ENCODE measurements at places on chromosomes 2 and 18.

GRCh38 chr2:225171350-225171749 is 129.1 kb upstream of the DOCK10 start:
- DNase-seq, result no peak

GRCh38 chr2:217325251-217325650 is 465.4 kb upstream of the TNP1 start:
- no peak for DNase-seq

DNA sequence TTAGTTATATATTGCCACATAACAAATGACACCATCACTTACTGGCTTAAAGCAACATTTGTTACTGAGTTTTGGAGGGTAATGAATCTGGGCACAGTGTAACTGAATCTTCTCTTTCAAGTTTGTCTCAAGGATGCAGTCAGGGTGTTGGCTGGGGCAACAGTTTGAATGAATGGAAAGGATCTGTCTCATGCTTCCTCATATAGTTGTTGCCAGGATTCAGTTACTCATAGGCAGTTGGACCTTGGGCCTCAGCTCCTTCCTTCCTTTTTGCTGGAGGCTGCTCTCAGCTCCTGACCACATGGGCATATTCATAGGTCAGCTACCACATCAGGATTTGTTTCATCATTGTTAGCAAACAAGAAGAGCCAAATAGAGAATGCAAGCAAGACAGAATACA is 466.1 kb upstream of the MC4R start:
- DNase-seq, result no peak

DNA sequence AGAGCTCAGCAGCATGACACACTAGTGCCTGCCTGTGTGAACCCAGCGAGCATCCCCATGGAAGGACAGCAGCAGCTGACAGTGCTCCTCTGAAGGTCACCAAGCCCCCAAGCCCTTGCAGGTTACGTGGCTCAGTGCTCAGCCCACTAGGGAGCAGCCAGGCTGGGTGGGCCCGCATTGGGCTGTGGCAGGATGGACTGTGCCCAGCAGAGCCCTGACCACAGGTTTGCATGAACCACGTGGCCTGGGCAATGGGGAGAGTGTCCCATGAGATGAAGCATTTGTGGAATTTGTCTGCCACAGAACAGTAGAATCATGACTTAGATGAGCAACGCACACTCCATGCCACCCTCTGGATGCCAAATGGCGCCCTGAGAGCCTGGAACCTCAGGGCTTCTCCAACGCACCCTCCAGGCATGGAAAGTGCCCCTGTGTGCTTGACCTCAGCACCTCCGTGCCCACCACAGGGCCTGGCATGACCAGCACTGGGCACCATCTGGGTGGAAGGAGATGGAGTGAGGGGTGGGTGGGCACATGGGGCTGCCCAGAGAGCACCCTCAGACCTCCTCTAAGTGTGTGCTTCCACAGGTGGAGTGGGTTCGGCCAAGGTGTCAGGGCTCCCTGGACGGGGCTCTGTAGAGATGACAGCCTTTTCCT is 216.1 kb upstream of the RAB6C start:
- no peak for DNase-seq

- no peak for DNase-seq
These were observed 1404.3 kb downstream of the SUCLG1 start for GRCh38 chr2:83054751-83055150.

DNA sequence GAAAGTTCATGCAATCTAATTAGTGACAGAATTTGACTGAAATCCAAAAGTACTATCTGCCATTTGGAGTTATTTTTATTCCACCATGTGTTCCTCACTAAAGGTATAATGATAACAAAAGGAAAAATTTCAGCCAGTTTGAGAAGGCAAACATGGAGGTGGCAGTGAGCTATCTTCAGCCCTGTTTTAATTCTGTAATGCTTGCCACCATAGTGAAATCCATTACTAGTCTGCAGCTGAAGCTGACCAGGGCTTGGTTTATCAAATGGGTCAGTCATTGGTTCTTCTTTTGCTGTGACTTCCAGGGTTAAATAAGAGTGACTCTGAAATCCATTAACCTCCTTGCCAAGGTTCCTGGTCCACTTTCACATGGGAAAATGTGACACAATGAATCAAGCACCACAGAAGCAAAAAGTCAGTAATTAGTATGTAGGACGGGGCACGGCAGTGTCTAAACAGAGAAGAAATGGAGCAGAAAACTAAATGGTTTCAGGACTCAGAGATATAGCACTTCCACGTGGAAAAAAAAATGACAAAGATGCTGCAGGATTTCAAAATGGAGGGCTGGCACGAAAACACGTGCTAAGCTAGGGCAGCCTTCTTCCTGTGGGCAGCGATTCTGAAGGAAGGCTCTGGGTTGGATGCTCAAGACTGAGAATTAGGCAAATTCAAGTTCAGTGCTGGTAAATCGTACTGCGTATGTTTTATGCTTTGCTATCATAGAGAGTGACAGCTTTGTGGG is 87.2 kb downstream of the EPHA4 start:
- DNase-seq, result no peak

DNA sequence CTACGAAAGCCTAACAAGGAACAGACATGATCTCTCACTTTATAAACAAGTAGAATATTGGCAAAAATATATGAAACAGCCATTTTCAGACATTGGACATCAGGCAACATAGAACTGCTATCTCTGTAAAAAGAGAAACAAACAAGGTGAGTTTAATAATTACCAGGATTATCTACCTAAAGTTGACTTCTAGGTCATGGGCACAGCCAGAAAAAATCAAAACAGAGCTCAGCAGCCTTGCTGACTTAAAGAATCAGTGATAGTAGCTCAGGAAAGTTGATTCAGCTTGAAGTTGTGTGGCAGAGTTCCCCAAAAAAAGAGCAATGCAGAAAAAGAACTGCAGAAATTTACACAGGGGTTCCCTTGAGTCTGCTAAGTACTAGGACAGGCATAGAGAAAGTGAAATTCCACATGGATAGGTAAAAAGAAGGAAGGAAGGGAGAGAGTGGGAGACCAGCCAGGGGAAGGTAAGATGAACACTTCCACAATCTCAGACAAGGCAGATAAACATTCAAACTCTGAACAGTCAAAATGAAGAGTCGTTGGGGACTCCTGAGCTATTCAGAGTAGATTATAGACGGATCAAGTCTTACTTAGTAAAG is 102.0 kb downstream of the EXOC6B start:
- DNase-seq, result no peak

All from CD4-positive, alpha-beta T cell treated with Interleukin-17A for 4 hours (primary cell).